Liver (tissue), 10 donors: ENCODE measurements at places on chromosomes 12 and 14. TPM values are rescaled to one million over a fixed set of nuclear protein-coding genes. Genes with fewer than 3 reads are reported as not detected.

DNA sequence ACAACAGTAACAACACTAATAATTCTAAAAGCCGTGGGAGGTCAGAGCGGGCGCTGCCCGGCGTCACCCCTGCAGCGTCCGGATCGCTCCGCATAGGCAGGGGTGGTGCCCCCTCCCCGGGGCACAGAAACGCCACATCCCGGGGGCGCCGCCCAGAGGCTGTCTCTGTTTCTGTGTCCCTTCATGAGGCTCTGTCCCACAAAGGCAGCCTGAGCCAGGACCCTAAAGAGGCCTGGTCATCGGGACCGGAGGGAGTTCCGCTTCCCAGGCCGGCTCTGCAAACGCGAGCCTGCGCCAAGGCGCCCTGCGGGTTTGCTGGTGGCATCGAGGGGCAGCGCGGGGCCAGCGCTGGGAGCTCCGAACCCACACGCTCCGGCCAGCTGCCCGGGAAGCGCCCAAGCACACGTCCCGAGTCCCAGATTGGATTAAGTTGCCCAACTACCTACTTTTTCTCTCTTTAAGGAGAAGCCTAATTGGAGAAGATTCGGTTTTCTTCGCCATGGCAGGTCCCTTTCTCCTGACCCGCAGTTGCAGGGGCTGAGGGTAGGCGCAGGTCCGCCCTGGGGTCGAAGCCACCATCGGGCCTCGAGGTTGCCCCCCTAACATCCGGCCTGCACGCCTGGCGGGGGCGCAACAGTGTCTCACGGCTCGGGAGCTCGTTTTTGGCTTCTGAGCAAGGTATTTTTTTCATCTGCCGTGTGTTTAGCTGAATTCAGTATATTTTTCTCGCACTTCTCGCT lies 421.7 kb downstream of the VRK1 start:
- DNase-seq: no peak

DNA sequence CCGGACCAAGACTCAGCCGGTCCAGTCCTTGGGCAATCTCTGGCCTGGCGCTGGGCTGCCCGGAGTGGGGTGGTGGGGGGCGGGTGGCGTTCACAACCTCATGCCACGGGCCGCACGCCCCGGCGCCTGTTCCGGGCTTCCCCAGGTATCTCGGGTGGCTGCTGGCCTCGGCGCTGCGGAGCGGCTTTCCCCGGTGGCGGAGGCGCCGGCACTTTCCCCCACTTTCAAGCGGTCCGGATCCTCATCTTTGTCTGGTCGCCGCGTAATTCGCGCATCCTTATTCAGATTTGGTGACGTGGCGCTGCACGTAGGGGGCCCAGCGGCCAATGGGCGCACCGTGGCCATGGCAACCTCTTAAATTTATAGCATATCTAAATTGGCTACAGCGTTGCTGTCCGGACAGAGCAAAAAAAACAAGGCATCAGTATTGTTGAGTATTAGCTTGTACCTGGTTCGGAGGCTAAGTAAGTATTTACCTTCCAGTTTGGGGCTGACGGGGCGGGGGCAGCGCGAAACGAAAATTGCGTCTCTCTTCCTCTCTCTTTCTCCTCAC lies at the start of gene LHX5:
TSS of gene LHX5 (minus strand) at position 253 of the 553 bp plus-strand sequence. CDS start 373 bp downstream, outside the sequence.
- DNase-seq: no peak

DNA sequence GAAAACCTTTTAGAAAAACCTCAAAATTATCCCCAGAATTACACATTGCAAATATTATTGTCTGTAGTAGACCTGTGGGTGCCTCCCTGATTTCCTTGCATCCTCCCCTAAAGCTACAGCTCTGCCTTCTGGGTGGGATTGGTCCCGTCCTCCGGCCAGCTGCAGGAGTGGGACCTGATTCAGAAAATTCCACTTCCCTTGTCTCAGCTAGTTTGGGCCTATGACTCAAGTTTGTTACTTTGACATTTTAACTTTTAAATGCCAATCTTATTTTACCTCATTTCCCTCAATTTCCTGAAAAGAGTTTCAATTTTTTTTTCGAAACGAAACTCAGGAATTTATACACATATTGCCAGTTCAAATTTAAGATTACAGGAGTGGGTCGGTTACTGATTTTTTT lies 13.2 kb upstream of the SLC41A2 start:
- DNase-seq: no peak

DNA sequence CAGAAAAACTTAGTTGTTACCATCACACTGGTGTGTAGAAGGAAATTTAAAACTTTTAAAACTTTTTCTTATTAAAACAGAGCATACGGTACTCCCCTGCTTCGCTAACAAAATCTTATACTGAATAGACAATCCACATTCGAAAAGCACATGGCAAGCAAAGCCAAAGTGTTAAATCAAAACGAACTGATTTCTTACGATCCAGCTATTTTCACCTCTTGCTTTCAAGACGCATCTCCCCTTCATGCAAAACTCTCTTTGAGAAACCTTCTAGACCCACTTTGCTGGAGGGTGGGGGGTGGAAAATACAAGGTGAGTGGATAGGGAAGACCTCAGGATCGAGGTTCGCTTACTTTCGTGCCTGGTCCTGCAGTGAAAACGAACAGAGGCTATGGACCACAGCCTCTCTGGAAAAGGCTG lies 328 bp downstream of the INTS13 start:
- no peak for DNase-seq

The SSPN gene
- polyA plus RNA-seq: 0.50 TPM

- no peak for DNase-seq
These were observed 52.1 kb downstream of the EID3 start for GRCh38 chr12:104355630-104356029.

The LMNTD1 gene
- not detected for polyA plus RNA-seq

The HCAR2 gene
- polyA plus RNA-seq: not detected
